Vagina (tissue), 2 donors: ENCODE measurements at places on chromosomes 6 and 20.
A peak's percentile ranks its signal among the peaks of the same experiment; 100 is the strongest.

- H3K36me3 ChIP-seq: no peaks in the 10 kb centered on the region
- no peak for DNase-seq
- H3K4me3 ChIP-seq: no peak overlapping the region
- peaks cover 7% of the 10 kb centered on the region for H3K4me1 ChIP-seq
- no peak overlapping the region for H3K27ac ChIP-seq
These were observed 14.9 kb upstream of the FAM210B start for GRCh38 chr20:56343861-56344381.

DNA sequence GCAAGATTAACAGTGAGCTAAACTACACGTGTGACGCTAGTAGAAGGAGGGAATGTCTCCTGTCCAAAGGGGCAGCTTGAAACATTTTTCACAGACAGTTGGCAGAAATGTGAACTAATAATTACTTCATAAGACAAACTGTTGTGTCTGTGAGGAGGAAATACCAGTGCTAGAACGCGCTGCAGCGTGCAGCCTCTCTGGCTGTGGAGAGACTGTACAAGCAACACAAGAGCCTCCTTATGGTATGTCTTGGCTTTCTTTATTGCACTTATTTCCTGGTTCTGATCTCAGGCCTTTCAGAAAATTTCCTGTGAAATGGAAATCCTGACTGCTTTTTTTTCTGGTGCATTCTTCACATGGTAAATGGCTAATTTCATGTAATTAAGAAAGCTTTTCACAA, 25.3 kb upstream of the TIAM2 start:
- no peaks in the 10 kb centered on the region for H3K27me3 ChIP-seq
- no peak overlapping the region for H3K4me3 ChIP-seq
- no peaks in the 10 kb centered on the region for H3K4me1 ChIP-seq
- no peak for DNase-seq
- no peaks in the 10 kb centered on the region for H3K36me3 ChIP-seq

DNA sequence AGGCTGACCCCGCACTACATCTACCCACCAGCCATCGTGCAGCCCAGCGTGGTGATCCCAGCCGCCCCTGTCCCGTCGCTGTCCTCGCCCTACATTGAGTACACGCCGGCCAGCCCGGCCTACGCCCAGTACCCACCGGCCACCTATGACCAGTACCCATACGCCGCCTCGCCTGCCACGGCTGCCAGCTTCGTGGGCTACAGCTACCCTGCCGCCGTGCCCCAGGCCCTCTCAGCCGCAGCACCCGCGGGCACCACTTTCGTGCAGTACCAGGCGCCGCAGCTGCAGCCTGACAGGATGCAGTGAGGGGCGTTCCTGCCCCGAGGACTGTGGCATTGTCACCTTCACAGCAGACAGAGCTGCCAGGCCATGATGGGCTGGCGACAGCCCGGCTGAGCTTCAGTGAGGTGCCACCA, 16.4 kb downstream of the RBM38 start:
- H3K4me3 ChIP-seq: no peak overlapping the region
- no peak overlapping the region for H3K27ac ChIP-seq
- H3K4me1 ChIP-seq: no peaks in the 10 kb centered on the region
- peaks cover 25% of the 10 kb centered on the region for H3K36me3 ChIP-seq

DNA sequence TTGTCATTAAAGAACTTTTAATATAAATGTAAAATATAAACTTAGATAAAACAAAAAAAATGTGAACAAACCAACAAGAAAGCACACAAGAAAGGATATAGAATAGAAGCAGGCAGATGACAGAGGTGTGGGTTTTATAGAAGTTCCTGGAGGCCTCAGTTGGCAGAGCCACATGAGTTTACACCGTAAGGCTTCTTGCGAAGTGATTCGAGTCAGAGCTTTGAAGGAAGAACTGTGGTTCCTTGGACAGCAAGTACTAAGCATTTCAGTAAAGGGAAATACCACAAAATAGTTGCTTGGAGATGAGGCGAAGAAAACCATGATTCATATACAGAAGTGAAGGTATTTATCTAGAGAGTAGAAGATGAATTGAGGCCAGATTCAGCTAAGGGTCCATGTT, 207.9 kb upstream of the EYA4 start:
- H3K27me3 ChIP-seq: no peaks in the 10 kb centered on the region
- no peak for DNase-seq
- H3K4me1 ChIP-seq: no peaks in the 10 kb centered on the region
- no peaks in the 10 kb centered on the region for H3K36me3 ChIP-seq
- no peak overlapping the region for H3K4me3 ChIP-seq

GRCh38 chr6:158631678-158632537, 12.6 kb downstream of the DYNLT1 start:
- H3K27me3 ChIP-seq: no peaks in the 10 kb centered on the region
- peak; percentile 87 for DNase-seq
- H3K4me1 ChIP-seq: peaks cover 29% of the 10 kb centered on the region

- no peaks in the 10 kb centered on the region for H3K27me3 ChIP-seq
- H3K36me3 ChIP-seq: peaks cover 13% of the 10 kb centered on the region
- no peak for DNase-seq
These were observed 31.8 kb upstream of the AVP start for GRCh38 chr20:3116341-3116740.

DNA sequence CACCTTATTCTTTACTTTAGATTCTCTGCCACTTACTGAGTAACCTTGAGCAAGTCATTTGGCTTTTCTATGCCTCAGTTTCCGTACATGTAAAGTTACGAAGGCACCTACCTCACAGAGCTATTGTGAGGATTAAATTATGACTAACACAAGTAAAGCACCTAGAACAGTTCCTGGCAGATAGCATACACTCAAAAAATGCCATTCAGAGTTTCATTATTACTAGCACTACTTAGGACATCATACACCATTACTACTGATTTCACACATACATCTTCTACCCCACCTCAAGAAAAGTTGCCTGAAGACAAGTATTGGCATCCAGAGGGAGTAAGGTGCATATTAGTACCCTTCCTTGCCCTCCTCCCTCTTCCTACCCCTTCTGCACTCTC, 107.8 kb downstream of the OGFRL1 start:
- no peaks in the 10 kb centered on the region for H3K36me3 ChIP-seq
- DNase-seq: no peak
- no peak overlapping the region for H3K27ac ChIP-seq
- H3K4me3 ChIP-seq: no peak overlapping the region
- H3K4me1 ChIP-seq: peaks cover 15% of the 10 kb centered on the region

- no peak overlapping the region for H3K27ac ChIP-seq
- peaks cover 6% of the 10 kb centered on the region for H3K4me1 ChIP-seq
- H3K27me3 ChIP-seq: no peaks in the 10 kb centered on the region
- no peak for DNase-seq
- H3K36me3 ChIP-seq: no peaks in the 10 kb centered on the region
- H3K4me3 ChIP-seq: no peak overlapping the region
These were observed 17.1 kb upstream of the CALHM6 start for GRCh38 chr6:116444092-116444491.

DNA sequence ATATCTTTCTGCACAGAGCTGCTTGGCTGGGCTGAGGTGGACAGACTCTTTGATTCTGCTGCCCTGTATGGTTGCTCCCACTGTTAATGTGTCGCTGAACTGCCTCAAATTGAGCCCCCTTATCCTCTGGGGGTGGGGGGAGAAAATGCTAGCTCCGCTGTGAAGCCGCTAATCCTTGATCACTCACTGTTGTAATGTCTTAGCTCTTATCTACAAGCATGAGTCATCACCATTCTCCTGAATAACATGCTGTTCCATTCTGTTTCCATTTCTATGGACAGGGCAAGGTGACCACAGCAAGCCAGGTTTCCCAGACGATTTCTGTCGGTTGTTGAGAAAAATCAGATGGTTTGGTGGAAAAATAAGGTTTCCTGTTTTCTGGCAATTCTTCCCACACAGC, 218.4 kb upstream of the GGTLC1 start:
- no peak overlapping the region for H3K4me3 ChIP-seq
- no peaks in the 10 kb centered on the region for H3K36me3 ChIP-seq
- H3K4me1 ChIP-seq: no peaks in the 10 kb centered on the region
- no peaks in the 10 kb centered on the region for H3K27me3 ChIP-seq

DNA sequence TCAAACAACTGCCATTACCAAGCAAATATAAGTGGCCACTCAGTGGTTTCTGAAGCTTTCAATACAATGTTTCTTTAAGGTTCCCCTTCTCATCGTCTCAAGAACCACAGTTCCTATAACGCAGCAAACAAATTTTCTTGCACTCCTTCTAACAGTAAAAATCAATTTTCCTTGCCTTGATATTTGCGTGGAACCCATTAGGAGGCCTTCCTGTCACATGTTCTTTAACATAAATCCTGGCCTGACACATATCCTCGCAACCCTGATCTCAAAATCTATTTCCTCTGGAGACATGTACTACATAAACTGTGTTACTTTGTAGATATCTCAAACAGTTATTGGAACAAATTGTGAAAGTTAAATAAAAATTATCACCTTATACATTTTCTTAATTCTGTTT, 65.9 kb upstream of the MANEA start:
- no peaks in the 10 kb centered on the region for H3K27me3 ChIP-seq
- H3K4me1 ChIP-seq: no peaks in the 10 kb centered on the region
- H3K4me3 ChIP-seq: no peak overlapping the region
- DNase-seq: no peak

- peaks cover 22% of the 10 kb centered on the region for H3K4me1 ChIP-seq
- DNase-seq: no peak
- peak overlapping the region; percentile 13 for H3K27ac ChIP-seq
- H3K4me3 ChIP-seq: no peak overlapping the region
- no peaks in the 10 kb centered on the region for H3K36me3 ChIP-seq
- no peaks in the 10 kb centered on the region for H3K27me3 ChIP-seq
These were observed 148.9 kb downstream of the SCML4 start for GRCh38 chr6:107674995-107675738.

- DNase-seq: no peak
- H3K27ac ChIP-seq: no peak overlapping the region
- no peak overlapping the region for H3K4me3 ChIP-seq
- H3K4me1 ChIP-seq: no peaks in the 10 kb centered on the region
- no peaks in the 10 kb centered on the region for H3K36me3 ChIP-seq
- no peaks in the 10 kb centered on the region for H3K27me3 ChIP-seq
These were observed 176.4 kb upstream of the BMP2 start for GRCh38 chr20:6590891-6591637.

DNA sequence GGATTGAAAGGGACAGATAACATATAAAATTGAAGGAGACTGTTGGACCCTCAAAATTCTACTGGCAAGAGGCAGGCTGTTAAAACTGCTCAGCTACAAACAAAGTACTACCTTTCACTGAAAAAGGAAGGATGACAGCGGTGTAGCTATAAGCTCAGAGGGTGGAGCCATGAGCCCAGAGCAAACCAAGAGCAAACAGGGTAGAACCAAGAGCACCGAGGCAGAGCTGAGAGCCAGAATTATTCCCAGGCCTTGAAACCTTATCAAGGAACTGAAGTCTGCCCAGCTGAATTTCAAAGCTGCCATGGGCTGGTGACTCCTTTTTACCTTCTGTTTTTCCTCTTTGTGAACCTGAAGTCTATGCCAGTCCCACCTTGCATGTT, 74.7 kb upstream of the SLC4A11 start:
- H3K36me3 ChIP-seq: no peaks in the 10 kb centered on the region
- no peak for DNase-seq
- H3K4me1 ChIP-seq: peaks cover 28% of the 10 kb centered on the region
- no peaks in the 10 kb centered on the region for H3K27me3 ChIP-seq
- peak overlapping the region; percentile 21 for H3K27ac ChIP-seq

GRCh38 chr6:44956396-44956795, 371.7 kb upstream of the RUNX2 start:
- no peaks in the 10 kb centered on the region for H3K36me3 ChIP-seq
- H3K4me3 ChIP-seq: no peak overlapping the region
- H3K4me1 ChIP-seq: no peaks in the 10 kb centered on the region
- H3K27me3 ChIP-seq: no peaks in the 10 kb centered on the region

DNA sequence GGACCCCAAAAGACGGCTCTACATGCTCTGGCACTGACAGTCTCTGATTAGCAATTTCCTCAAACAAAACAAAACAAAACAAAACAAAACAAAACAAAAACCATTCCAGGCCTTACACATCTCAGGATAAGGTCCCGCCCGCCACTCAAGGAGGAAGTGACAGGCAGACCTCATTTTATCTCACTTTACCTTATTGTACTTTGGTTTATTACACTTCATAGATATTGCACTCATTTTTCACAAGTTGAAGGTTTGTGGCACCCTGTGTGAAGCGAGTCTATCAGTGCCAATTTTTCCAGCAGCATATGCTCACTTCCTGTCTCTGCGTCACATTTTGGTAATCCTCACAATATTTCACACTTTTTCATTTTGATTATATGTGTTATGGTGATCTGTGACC, 15.2 kb downstream of the ZBP1 start:
- no peaks in the 10 kb centered on the region for H3K36me3 ChIP-seq
- no peak overlapping the region for H3K27ac ChIP-seq
- peaks cover 6% of the 10 kb centered on the region for H3K4me1 ChIP-seq
- no peaks in the 10 kb centered on the region for H3K27me3 ChIP-seq

- DNase-seq: no peak
- no peaks in the 10 kb centered on the region for H3K36me3 ChIP-seq
- H3K4me1 ChIP-seq: no peaks in the 10 kb centered on the region
- no peak overlapping the region for H3K27ac ChIP-seq
- no peak overlapping the region for H3K4me3 ChIP-seq
These were observed 25.8 kb downstream of the ANKRD6 start for GRCh38 chr6:89458704-89459103.

DNA sequence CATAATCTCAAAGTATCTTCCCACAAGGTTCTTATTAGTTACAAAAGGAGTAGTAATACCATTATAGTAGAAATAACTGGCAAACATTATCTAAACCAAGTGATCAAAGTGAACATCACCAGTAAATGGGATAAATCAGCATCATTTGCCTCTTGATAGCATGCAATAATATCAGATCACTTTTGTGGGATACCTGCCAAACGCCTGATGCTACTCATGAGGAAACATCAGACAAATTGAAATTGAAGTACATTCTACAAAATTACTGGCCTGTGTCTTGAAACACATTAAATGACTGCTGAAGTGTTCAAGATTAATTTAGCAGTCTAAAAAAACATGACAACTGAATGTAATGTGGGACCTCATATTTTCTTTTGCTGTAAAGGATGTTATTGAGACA, 208.1 kb downstream of the TINAG start:
- no peaks in the 10 kb centered on the region for H3K36me3 ChIP-seq
- DNase-seq: no peak
- no peaks in the 10 kb centered on the region for H3K4me1 ChIP-seq
- H3K4me3 ChIP-seq: no peak overlapping the region

DNA sequence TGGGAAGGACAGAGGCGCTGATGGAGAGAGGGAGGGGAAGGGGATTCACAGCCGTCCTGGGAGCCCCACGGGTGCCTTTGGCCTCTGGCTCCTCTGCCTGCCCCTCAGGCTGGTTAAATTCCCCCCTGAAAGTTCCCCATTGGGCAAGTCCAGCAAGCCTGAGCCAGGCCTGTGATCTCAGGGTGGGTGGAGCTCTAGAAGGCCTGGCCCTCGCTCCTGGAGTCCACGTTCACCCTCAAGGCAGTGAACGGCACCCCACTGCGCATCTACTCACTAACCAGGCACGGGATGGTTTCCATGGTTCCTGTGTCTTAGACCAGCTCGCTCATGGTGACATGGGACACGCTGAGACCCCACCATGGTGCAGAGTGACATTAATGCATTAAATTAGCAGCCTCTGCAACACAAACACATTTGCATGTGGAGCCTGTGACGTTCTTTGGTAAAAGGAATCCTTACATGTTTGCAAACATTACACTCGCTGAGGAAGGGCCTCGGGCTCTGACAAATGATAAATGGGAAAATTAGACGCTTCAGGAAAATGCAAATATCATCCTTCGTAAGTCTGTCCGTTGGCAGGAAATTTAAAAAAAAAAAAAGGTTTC, 452.7 kb downstream of the PREX1 start:
- H3K4me1 ChIP-seq: peaks cover 14% of the 10 kb centered on the region
- no peaks in the 10 kb centered on the region for H3K27me3 ChIP-seq
- no peaks in the 10 kb centered on the region for H3K36me3 ChIP-seq

GRCh38 chr6:141641406-141641805, 491.3 kb upstream of the GJE1 start:
- H3K27ac ChIP-seq: no peak overlapping the region
- H3K4me1 ChIP-seq: no peaks in the 10 kb centered on the region
- DNase-seq: no peak
- no peaks in the 10 kb centered on the region for H3K36me3 ChIP-seq
- no peaks in the 10 kb centered on the region for H3K27me3 ChIP-seq
